ENCODE measurements at places on chromosomes 5 and 9. TPM values are rescaled to one million over a fixed set of nuclear protein-coding genes. Genes with fewer than 3 reads are reported as not detected.

ITGA1 gene
- total RNA-seq, result 4.1 TPM

PITX1 gene
- 12.6 TPM for total RNA-seq

QRFP gene
- total RNA-seq, result not detected

SAPCD2 gene
- total RNA-seq, result 1.5 TPM

ADAM19 gene
- 14.2 TPM for total RNA-seq

RGP1 gene
- total RNA-seq, result 17.2 TPM

BTNL3 gene
- total RNA-seq, result not detected

LCN10 gene
- not detected for total RNA-seq
